ENCODE measurements at places on chromosomes 12 and 14.

- no peak for DNase-seq
Observed at GRCh38 chr12:115051378-115051777, 367.4 kb upstream of the TBX3 start.

GRCh38 chr14:99245564-99246511 lies 26.2 kb downstream of the BCL11B start:
- no peak for DNase-seq

- no peak for DNase-seq
Observed at GRCh38 chr14:100298551-100299237, 7.5 kb downstream of the SLC25A29 start.

DNA sequence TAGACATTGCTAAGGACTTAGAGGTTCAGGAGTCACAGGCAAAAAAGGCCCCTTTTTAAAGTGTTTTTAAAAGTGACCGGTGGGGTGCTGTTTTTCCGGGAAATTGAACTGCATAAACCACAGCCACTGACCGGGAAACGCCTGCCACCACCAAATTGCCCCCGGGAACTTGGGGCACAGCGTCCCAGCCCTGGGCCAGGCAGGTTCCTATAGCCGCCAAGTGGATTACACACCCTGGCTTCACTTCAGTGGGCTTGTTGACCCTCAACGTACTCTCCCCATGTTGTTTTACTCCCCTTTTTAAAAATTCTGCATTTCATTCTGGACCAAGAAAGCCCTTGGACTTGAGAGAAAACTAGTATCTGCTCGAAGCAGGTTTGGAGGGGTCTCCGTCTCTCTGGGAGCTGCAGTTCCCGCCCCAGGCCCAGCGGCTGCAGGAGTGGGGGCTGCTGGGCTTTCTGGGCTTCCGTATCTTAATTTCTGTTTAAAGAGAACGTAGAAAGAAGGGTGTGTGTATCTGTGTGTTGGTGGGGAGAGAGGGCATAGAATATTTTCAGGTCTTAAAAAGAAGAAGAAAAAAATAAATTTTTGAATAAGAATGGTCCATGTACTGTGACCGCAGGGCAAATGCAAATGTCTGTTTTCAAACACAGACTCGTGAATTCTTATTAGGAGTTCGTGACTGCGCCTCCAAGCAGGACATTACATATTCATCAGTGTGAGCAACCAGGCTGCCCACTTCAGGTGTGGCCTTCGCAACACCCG lies 82.9 kb downstream of the PAPOLA start:
- DNase-seq, result no peak

- no peak for DNase-seq
Observed at GRCh38 chr14:73717711-73718417, 3.7 kb upstream of the PNMA1 start.

DNA sequence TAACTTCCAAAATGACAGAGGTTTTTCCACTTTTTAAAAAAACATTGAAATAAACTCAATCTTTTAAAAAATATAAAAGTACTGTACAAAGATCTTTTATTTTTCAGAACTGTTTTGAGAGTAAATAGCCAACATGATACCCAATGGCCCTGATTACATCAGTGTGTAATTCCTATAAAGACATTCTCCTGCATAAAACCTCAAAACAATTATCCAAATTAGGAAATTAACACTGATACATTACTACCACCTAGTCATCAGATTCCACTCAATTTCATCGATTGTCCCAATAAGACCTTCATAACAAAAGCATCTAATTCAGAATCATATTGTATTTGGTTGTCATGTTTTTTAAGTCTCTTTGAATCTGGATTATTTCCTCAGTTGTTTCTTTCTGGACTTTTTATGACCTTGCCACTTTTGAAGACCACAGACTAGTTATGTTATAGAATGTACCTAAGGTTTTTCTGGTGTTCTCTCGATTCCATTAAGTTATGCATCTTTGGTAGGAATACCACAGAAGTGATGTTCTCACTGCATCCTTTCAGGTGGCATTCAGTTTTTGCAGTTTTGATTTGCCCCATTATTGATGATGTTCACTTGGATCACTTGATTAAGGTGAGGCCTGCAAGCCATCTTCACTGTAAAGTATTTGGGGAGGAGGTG lies 4.0 kb upstream of the YEATS4 start:
- DNase-seq, result no peak

DNA sequence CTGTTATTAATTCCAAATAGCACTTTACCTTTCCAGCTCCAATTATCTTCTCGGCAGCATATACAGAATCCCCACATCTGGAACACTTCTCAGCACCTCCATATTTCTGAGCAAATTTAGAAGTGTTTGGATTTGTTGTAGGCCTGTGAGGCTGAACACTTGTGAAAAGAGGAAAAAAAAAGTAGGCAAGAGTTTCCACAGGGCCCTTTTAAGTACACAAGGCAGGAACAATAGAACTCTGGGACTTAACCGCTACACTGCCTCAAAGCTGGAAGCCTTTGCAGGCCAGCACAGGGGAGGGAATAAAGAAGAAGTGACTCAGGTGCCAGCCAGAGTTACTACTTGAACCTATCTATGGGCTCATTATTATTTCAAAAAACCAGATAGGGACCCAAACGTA lies 18.6 kb downstream of the CSRP2 start:
- no peak for DNase-seq

- no peak for DNase-seq
Observed at GRCh38 chr14:91614187-91614586, 104.1 kb upstream of the PPP4R3A start.

DNA sequence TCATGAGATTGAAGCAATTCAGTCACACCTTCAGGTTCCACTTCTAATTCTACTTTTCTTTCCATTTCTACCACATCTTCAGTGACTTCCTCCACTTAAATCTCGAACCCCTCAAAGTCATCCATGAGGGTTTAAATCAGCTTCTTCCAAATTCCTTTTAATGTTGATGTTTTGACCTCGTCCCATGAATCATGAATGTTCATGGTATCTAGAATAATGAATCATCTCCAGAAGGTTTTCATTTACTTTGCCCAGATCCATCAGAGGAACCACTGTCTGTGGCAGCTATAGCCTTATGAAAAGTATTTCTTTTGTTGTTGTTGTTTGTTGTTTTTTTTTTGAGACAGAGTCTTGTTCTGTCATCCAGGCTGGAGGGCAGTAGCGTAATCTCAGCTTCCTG lies 7.6 kb downstream of the RXYLT1 start:
- no peak for DNase-seq

GRCh38 chr14:22070119-22070982 lies 396.7 kb upstream of the OR4E1 start:
- no peak for DNase-seq

GRCh38 chr14:22400655-22401259 lies 188.3 kb downstream of the DAD1 start:
- no peak for DNase-seq

GRCh38 chr14:54857830-54858269 lies 44.8 kb downstream of the GCH1 start:
- no peak for DNase-seq

GRCh38 chr12:57823131-57823907 lies 4.8 kb upstream of the AVIL start:
- DNase-seq, result no peak

GRCh38 chr14:94390372-94391086 lies 2.1 kb upstream of the SERPINA1 start:
- no peak for DNase-seq

GRCh38 chr12:3973973-3974644 lies 100.9 kb upstream of the PARP11 start:
- no peak for DNase-seq

DNA sequence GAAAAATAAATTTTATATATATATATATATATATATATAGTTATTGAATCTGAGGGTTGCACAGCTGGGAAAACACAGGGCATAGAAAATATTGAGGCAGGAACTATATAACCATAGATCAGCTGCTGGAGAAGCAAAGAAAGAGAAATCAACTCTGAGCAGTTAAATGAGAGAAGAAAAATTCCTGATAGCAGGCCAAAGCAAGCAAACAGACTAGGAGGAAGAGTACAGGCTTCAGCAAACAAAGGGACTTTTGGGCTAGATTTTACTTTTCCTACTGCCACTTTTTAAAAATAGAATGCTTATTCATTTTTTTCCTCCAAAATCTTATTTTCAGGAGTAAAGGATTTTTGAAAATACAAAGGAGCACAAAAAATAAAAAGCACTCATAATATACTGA lies 216.0 kb upstream of the PRKD1 start:
- DNase-seq, result no peak

- peak; percentile 24 for DNase-seq
Observed at GRCh38 chr12:124286414-124286813, 8.5 kb upstream of the RFLNA start.

GRCh38 chr12:59972905-59973304 lies 377.1 kb downstream of the SLC16A7 start:
- DNase-seq, result no peak

GRCh38 chr12:55673638-55674037 lies 34.1 kb downstream of the ITGA7 start:
- no peak for DNase-seq
